Smooth muscle cell of bladder (primary cell): ENCODE measurements at places on chromosomes 6 and 20. TPM values are rescaled to one million over a fixed set of nuclear protein-coding genes. Genes with fewer than 3 reads are reported as not detected.

The PNISR gene
- 54.6 and 57.9 TPM in 2 replicates for total RNA-seq

The ZC2HC1B gene
- total RNA-seq: not detected in 2 replicates

The NTSR1 gene
- 0.09 TPM in 1 of 2 replicates, not detected in the other for total RNA-seq

The FOXF2 gene
- 2.1 and 3.8 TPM in 2 replicates for total RNA-seq

The MAK gene
- total RNA-seq: not detected in 2 replicates

The ANKRD66 gene
- total RNA-seq: not detected in 2 replicates

The ME1 gene
- 28.3 and 30.8 TPM in 2 replicates for total RNA-seq

The SSTR4 gene
- not detected in 2 replicates for total RNA-seq

The SNAP91 gene
- total RNA-seq: under 0.01 and 0.09 TPM in 2 replicates

The NKAPL gene
- 1.8 and 2.0 TPM in 2 replicates for total RNA-seq
